Right lobe of liver (tissue), 6 donors: ENCODE measurements at places on chromosomes 2 and 18.

GRCh38 chr18:44686156-44686555, 5.5 kb downstream of the SETBP1 start:
- DNase-seq, result no peak

DNA sequence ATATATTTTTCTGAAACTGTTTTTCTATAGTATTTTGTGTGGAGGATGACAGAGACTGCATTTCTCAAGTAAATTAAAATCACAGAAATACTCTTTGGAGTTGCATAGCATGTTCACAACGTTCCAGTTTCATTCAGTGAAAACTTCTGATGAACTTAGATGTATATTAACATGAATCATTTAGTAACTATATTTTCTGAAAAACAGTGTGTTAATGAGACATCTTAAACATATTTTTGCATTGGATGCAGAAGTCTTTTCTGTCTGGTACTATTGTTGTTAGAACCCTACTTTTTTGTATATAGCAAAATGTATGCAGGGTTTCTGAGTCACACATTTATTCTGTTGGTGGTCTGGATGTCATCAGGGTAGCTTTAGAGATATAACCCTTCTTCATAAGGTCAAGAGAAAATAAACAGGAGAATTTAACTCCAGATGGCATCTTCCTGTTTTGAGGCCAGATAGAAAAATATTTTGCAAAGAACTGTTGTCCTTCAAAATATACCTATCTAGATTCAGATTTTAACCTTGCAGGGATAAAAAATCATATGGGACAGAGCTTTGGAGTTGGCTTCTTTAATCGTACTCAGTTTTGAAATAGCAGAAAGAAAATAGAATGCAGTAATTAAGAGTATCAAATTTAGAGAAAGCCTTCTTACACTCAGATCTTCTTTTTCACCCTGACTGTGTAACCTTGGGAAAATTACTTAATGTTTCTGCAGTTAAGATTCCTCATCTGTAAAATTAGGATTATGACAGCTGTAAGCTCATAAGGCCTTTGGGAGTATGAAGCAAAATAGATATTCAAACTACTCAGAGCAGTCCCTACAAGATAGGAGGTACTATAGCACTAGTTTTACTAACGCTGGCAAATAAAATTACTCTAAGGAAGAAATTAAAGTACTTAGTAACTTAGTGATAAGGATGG, 5.3 kb downstream of the COL3A1 start:
- no peak for DNase-seq

- no peak for DNase-seq
Measured at GRCh38 chr2:42342795-42343241, 18.2 kb downstream of the COX7A2L start.

DNA sequence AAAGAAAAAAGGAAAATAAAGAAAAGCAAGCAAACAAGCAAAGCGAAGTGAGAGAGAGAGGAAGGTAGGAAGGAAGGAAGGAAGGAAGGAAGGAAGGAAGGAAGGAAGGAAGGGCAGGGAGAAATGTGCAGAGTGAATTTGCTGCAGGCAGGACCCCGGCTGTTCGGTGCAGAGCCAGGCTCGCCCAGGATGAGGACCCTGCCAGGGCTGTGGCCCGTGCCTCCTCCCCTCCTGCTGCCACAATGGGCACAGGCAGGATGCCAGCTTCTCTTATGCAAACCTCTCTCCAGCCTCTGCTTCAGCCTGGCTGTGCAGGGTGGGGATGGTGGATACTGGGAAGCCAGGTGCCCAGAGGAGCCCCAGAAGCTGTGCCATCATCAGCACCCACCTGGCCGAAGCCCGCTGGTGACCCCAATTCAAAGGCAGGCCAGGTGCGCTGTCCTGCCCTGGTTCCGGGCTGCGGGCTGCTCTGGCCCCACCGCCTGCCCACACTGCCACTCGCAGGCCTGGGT, 3.2 kb downstream of the GPR17 start:
- no peak for DNase-seq
